Liver (tissue), 10 donors: ENCODE measurements at places on chromosomes 3 and 15.

DNA sequence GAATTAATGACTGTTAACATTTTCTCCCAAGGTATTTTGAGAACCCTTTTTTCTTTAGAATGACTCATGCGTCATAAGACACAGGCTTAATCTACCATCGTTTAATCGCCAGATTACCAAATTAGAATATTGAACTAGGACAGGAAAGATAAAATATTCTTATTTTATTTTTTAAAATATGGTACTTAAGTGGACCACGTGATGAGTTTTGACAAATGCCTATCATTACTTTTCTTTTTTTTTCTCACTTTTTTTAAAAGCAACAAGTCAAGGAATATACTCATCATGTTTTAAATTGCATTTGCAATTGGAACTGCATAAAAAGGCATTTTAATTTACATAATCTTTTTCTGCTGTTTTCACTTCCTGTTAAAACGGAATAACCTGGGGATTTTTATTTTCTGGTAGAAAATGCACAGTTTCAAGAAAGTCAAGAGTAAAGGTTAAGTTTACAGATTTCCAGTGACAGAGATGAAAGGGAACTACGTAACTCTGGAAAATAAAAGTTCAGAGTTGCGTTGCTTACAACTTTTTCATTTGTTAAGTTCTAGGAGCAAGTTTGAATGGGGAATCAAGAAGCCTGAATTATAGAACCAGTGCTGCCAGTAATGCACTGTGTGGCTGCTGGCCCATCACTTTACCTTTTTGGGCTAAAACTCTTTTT lies 23.6 kb downstream of the SIAH2 start:
- DNase-seq = no peak

DNA sequence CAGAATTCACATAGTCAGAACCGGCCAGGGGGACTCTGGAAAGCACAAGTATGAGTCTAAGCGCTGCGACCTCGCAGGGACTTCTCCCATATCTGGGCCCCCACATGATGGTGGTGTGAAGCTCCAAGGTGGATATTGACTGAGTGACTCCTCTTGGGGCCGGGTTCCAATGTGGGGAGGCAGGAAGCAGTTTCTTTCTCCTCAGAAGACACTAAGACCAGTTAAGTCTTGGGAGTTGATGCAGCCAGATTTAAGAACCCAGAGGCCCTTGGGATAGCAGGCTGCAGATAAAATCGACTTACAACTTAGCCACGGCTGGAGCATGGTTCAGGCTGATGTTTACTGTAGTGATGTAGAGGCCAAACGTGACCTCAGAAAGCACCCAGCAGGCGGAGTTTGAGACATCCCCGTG lies 55.4 kb upstream of the KLF13 start:
- DNase-seq = peak; percentile 45

GRCh38 chr3:49498648-49499047 lies 28.6 kb downstream of the DAG1 start:
- no peak for DNase-seq

DNA sequence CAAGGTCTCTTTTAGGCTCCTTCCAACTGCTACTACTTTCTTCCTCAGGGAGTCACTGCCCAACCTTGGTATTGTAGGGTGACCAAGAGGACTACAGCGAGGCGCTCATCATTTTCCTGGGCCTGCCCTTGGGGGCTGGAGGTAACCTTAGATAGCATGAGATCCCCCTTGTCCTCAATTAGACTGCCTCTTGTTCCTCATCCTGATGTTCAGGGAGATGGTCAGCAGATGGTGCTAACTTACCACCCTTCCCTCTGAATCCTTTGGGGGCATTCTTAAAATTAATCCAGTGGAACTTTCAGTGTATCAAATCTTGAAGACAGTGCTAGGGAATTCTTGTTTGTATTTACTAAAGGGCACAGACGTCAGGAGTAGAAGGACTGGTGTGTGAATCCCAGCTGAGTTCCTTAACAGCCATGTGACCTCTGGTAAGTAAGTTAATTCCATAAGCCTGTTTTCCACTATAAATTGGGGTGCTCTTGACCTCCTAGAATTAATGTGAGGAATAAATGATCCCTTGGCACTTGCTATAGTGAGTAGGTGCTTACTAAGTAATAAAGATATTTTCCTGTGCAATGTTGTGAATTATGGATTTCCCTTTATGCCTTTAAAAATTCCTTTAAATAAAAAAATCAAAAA lies 4.1 kb upstream of the CLPX start:
- no peak for DNase-seq

- no peak for DNase-seq
Observed at GRCh38 chr3:196916221-196916620, 26.1 kb downstream of the NCBP2 start.

DNA sequence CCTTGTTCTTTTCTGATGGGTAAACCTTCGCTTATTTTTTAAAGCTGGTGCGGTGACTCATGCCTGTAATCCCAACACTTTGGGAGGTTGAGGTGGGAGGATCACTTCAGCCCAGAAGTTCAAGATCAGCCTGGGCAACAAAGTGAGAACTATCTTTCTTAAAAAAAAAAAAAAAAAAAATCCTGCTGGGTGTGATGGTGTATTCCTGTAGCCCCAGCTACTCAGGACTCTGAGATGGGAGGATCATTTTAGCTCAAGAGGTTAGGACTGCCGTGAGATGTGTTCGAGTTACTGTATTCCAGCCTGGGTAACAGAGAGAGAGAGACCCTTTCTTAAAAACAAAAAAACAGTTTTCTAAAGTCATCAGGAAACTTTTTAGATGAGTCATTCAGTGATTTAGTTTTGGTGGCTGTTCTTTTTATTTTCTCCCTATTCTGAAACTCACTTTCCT lies 37.7 kb downstream of the SLMAP start:
- DNase-seq = no peak

DNA sequence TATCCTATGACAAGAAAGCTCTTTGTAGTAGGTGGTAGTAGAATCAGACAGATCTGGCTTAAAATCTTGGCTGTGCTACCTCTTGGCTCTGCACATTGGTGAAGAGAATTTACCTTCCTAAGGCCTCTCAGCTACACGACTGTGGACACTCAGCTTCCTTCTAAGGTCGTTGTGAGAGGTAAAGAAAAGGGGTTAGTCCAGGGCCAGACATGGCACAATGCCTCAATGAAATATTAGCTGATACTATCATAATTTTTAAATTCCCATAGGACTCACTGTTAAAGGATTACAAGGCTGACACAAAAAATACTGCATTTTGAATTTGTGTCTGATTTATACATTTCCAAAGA lies 80.4 kb downstream of the IGF1R start:
- no peak for DNase-seq

DNA sequence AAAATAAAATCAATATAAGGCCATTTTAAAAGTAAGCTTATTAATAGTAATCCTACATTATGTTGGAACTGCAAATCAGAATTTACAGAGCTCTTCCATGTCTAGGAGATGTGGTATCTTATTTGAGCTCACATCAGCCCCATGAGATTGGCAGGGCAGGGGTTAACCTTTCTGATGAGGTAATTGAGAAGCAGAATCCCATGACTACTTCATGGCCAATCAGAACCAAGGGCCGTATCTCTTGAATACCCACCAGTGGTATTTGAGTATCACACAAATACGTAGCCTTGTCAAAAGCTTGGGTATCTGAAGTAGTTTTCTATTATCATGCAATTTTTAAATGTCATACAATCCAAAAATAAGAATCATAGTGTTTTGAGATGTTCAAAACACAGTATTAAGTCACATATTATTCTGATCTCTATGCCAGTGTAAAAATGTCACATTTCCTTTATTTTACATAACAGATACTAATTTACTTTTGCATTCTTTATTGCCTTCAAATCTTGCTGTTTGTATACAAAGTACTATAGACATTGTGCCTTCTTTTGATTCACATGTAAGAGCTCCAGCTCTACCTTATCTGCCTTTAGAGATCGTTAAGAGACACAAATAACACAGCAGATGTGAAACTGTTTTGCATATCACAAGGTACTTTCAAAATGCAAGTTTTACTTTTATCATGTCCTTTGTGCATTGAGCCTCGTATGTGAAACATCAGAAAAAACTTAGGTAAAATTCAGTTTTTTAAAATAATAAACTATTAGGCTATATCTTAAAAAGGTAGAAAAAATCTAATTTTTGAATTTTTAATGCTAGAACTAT lies 251.7 kb upstream of the GOLGA6L4 start:
- DNase-seq = no peak

DNA sequence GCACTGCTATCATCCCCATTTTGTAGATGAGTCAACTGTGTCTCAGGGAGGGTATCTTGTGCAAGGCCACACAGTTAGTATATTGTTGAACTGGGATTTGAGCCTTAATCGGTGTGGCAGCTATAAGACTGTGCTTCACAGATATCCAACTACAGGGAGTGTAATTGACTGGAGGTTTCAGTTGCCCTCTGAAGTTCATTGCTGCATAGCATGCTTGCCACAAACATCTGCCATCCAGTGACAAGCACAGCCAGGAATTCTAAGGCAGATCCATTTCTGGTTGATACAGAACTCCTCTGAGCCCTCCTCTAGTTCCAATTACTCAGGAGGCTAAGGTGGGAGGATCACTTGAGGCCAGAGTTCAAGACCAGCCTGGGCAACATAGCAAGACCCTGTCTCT lies 16.4 kb downstream of the FSD2 start:
- no peak for DNase-seq

- no peak for DNase-seq
Observed at GRCh38 chr3:53606793-53607192, 112.4 kb downstream of the CACNA1D start.

GRCh38 chr3:27356976-27357375 lies 12.2 kb downstream of the NEK10 start:
- no peak for DNase-seq

- DNase-seq = no peak
Observed at GRCh38 chr15:31158858-31159569, 57.5 kb upstream of the TRPM1 start.

DNA sequence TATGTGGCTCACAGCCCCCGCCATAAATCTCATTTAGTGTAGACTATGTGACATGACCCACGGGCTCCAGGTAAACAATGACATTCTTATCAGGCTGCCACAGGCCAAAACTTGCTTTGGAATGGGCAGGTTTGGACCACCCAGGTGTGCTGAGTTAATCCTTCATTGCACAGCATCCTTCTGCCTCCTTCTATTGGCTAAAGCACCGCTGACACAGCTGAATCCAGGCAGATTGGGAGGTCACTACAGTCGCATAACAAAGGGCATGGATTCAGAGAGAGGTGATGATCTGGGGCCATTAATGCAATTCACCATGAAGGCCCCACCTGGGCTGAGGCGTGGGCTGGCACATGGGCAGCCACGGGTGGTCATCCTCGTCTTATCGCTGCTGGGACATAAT lies 47.8 kb upstream of the GALNT15 start:
- no peak for DNase-seq

DNA sequence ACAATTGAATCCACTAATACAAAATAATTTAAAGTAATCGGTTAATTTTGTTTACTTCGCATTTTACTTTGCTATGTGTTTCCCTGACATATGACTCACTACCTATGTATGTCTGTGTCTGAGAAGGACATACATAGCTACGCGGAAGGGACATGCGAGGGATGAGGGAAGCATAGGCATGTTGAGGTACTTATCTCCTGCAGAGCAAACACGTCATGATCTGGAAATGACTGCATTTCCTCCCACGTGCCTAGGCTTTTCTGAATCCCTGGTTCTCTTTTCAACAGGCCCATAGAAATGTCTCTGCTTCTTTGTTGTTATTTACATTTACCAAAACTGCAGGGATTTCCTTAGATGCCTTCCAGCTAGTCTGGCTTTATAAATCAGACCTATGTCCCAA lies 27.5 kb downstream of the ALCAM start:
- no peak for DNase-seq

GRCh38 chr15:64521726-64522164 lies 61.4 kb downstream of the ZNF609 start:
- DNase-seq = no peak

GRCh38 chr3:64110071-64110470 lies 86.8 kb upstream of the PSMD6 start:
- DNase-seq = no peak

- no peak for DNase-seq
Observed at GRCh38 chr15:78394981-78395616, 42.9 kb upstream of the IREB2 start.

DNA sequence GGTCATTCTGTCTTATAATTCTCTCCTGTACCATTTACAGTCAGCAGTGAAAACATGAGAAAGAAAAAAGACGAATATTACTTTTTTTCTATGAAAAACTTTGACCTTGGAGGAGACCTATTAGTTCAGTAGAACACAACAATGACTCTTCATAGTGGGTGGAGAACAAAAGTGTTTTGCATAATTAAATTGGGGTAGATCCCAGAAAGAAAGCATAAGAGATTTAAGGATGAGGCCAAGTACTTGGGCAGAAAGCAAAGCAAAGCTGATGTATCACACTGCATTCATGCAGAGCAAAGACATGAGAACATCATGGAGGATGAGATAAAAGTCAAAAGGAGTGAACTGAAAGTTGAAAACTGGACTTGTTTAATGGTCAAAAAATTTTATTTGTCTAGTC lies 1273.4 kb downstream of the ROBO2 start:
- DNase-seq = no peak

DNA sequence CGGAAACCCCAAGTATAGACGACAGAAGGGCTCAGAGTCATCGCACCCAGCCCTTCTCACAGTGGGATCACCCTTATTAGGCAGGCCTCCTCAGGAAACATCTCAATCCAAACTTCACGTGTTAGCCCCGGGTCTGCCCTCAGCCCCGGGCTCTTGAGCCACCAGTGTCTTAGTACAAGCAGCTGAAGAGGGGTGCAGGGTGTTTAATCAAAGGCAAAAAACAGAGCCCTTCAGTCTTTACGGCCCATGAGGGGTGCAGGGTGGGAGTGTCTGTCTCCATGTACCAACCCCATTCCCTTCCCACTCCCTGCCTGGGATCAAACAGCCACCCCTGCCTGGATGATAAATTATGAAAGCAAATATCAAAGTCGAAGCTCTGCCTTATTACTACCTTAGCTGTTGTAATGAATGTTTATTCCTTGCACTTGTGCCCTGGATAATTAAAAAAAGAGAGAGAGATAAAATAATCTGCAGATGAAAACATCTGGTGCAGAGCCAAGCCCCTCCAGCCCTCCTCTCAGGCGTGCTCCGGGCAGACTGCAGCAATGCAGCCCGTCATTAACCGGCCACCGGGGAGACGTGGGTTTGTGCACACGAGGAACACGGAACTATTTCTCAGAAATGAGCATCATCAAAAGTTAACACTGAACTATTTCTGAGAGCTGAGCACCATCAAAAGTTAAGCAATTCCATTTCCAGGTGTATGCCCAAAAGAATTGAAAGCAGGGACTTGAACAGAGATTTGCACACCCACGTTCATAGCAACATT lies 64.5 kb downstream of the ADAMTS17 start:
- DNase-seq = no peak

- DNase-seq = no peak
Observed at GRCh38 chr15:38482572-38482971, 28.6 kb downstream of the FAM98B start.
